ENCODE measurements at places on chromosomes 7 and 10. TPM values are rescaled to one million over a fixed set of nuclear protein-coding genes. Genes with fewer than 3 reads are reported as not detected.
A peak's percentile ranks its signal among the peaks of the same experiment; 100 is the strongest.

Gene CDNF
- 0.42 TPM for total RNA-seq

Gene ZNF655
- 52.2 TPM for total RNA-seq

Gene CUZD1
- 0.50 TPM for total RNA-seq

Gene OPN4
- total RNA-seq = not detected

Gene SRGN
- not detected for total RNA-seq

GRCh38 chr10:89707372-89707771 lies 6.0 kb downstream of the KIF20B start:
- peaks cover 35% of the 10 kb centered on the region for H3K36me3 ChIP-seq
- DNase-seq = no peak
- peaks cover 6% of the 10 kb centered on the region for H3K4me1 ChIP-seq
- no peaks in the 10 kb centered on the region for H3K27me3 ChIP-seq

- peak overlapping the region; percentile 74 for H3K27ac ChIP-seq
- peaks cover 8% of the 10 kb centered on the region for H3K27me3 ChIP-seq
- peaks cover 5% of the 10 kb centered on the region for H3K4me1 ChIP-seq
- peak overlapping the region; percentile 14 for H3K4me3 ChIP-seq
These were observed 799.5 kb downstream of the LRMDA start for GRCh38 chr10:76230921-76231285.

DNA sequence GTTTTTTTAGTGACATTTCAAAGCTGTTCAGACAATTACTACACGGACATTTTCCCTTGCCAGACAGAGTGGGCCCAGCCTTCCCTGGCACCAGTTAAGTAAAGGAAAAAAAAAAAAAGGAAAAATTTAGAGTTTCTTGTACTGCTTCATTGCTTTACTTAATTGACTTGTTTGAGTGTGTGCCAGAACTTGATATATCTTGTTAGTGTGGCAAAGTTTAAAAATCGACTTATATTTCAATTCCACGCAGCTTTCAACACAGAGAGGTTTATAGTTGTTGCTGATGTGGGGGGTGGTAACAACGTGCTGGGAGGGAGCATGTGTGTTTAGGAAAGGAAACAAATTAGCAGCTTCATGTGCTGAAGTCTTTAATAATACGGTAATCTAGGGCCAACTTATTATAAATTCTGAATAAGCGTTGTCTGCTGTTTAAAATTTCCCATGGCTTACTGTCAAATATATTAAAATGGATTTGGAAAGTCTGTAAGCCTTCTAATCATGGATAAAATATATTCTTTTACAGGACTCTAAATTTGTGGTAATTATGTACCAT lies 1104.6 kb downstream of the SORCS3 start:
- no peaks in the 10 kb centered on the region for H3K27me3 ChIP-seq
- no peak for DNase-seq
- H3K27ac ChIP-seq = no peak overlapping the region
- H3K36me3 ChIP-seq = no peaks in the 10 kb centered on the region

GRCh38 chr10:104614245-104614831 lies 26.8 kb upstream of the SORCS3 start:
- H3K4me1 ChIP-seq = no peaks in the 10 kb centered on the region
- peak; percentile 87 for DNase-seq
- H3K4me3 ChIP-seq = no peak overlapping the region
- no peak overlapping the region for H3K27ac ChIP-seq
- H3K27me3 ChIP-seq = no peaks in the 10 kb centered on the region

DNA sequence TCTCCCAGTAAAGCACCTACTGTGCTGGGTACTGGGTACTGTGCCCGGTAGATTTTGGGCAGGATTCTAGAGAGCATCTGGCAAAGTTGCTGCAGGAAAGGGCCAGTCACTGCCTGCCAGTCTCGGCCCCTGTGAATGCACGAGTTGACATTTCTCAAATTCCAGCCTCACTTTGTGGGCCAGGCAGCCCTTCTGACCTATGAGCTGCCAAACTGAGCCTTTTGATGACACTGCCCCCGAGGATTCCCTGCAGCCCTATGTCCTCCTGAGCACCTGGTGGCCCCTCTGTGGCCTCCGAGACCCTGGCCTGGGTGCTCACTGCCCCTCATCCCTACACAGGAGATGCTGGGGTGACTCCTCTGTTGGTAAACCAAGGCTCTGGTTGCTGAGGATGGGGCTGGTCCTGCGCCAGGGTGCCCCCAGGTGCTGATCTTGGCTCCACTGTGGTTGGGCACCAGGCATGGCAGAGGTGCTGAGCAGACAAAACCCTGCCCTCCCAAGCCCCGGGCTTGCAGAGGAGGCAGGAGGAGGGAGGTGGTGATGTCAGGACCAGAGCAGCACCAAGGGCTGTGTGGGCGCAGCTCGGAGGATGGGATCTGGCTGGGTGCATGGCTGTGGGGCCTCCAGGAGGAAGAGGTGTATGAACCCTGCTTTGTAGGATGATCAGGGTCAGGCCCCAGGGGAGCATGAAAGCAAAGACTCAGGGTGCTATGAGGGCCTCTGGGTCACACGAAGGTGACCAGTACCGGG lies 16.2 kb downstream of the LHPP start:
- no peak overlapping the region for H3K27ac ChIP-seq
- H3K27me3 ChIP-seq = no peaks in the 10 kb centered on the region
- H3K4me3 ChIP-seq = no peak overlapping the region
- DNase-seq = peak; percentile 81
- H3K36me3 ChIP-seq = no peaks in the 10 kb centered on the region
- peaks cover 3% of the 10 kb centered on the region for H3K4me1 ChIP-seq

DNA sequence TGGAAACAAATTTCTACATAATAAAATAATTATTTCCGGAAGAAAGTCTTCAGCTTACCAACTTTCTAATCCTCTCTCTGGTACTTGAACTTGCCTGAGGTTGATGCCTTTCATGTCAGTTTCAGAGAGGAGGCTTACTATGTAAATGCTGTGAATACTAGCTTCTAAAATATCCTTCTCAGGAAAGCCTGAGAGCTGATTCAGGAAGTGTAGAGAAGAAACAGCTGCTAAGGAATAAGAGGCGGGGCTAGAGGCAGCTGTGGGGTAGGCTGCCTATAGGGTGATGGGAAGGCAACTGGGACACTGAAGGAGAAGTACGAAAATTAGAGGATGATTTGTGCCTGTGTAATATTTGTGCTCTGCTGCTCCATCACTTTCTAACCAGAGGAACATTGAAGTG lies 69.3 kb downstream of the AVL9 start:
- H3K27me3 ChIP-seq = no peaks in the 10 kb centered on the region
- no peak overlapping the region for H3K27ac ChIP-seq
- H3K4me1 ChIP-seq = no peaks in the 10 kb centered on the region
- peaks cover 44% of the 10 kb centered on the region for H3K36me3 ChIP-seq
- DNase-seq = no peak
- no peak overlapping the region for H3K4me3 ChIP-seq

DNA sequence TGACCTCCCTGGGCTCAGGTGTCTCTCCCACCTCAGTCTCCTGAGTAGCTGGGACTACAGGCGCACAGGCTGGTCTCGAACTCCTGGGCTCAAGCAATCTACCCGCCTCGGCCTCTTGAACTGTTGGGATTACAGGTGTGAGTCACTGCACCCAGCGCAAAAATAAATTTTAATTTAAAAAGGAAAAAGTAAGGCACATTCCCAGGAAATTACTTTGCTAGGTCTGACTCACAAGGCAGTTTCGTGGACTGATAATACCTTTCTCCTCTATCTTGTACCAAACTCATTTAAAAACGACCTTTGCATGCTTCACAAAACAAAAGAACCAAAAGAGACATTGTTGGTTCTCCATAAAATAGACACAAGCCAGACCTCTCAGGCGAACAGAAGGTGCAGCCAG lies 29.7 kb downstream of the PARP12 start:
- no peaks in the 10 kb centered on the region for H3K36me3 ChIP-seq
- H3K4me3 ChIP-seq = no peak overlapping the region
- no peaks in the 10 kb centered on the region for H3K4me1 ChIP-seq
- no peak overlapping the region for H3K27ac ChIP-seq
- no peaks in the 10 kb centered on the region for H3K27me3 ChIP-seq
- DNase-seq = no peak

DNA sequence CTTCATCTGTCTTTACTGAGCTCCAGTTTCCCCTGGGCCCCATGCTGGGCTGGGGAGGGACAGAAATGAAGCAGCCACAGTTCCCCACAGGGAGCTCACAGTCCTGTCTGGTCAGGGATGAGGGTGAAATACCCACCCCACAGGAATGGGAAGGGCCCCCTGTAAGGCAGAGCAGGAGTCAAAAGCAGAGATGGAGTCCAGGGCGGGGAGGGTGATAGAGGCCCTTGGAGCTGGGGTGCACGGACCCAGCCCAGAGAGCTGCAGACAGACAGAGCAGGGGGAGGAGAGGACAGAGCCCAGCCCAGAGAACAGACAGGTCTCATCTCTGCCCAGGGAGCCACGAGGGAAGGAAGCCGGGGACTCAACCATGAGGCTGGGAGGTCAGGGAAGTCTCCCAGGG lies 34.9 kb upstream of the ZNF488 start:
- no peaks in the 10 kb centered on the region for H3K4me1 ChIP-seq
- H3K4me3 ChIP-seq = no peak overlapping the region
- no peaks in the 10 kb centered on the region for H3K27me3 ChIP-seq
- no peaks in the 10 kb centered on the region for H3K36me3 ChIP-seq
- no peak overlapping the region for H3K27ac ChIP-seq
